Hematopoietic multipotent progenitor cell treated with erythropoietin and hydrocortisone succinate and interleukin-3 and kit ligand, for 8 days (in vitro differentiated cells): ENCODE measurements at places on chromosomes 7 and 10.

DNA sequence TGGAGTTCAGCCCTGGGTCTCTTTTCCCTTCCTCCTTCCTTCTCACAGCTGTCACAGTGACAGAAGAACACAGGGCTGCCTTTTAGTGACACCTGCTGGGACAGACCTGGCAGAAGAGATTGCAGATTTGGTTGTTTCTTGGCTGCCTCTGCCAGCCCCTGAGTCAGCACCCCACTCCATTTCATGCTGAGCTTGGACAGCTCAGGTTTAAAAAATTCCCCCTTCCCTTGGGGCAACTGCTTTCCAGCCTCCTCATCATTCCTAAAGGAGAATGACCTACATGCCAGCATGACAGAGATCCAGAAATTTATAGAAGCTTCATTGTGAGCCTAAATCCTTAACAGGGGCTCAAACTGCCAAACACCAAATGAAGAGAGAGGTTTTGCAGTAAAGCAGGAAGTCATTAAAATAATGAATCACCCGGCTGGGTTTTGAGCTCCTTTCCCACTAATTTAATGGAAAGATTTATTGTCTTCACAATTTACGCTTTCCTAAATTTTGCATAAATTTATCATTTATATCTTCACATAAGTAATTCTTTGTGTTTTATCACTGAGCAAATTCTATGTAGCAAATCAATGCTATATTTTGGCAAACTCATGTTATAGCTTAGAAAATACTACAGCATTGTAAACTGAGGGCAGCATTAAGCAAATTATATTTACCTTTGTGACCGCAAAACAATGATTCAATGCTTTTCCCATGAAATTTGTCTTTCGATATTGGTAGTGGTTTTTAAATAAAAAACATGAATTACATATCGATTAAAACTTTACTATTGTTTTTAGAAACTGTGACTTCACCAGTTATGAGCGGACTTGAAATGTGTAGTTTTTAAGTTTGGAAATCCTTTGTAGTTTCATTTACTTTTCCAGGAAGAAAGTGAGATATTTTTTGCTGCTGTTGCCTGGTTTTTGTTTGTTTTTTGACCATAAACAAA lies 399.5 kb upstream of the ANKRD30A start:
- DNase-seq: no peak

GRCh38 chr7:99465421-99465768 lies 572 bp downstream of the ATP5MF start:
- DNase-seq: peak; percentile 23

GRCh38 chr10:6778992-6779701 lies 199.1 kb upstream of the PRKCQ start:
- no peak for DNase-seq

DNA sequence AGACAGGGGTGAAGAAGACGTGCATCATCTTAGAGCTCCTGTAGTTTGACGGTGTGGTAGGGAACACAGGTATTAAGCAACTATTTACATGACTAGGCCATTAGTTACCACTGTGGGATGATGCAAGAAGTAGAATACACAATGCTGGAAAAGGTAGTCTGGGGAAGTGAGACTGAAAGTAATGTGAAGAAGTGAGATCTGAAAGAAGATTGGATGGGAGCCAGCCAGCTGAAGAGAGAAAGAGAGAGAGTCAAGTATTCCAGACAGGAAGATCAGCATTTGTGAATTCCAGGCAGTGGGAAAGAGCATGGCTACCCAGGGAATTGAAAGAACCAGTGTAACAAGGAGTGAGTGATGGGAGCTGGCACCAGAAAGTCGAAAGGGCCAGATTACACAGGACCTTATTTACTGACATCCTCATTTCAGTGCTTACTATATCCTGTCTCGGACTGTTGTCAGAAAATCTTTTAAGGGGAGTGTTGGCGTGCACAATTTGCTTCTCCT lies 4.0 kb upstream of the CFAP58 start:
- peak; percentile 39 for DNase-seq

GRCh38 chr7:155656891-155657290 lies 12.4 kb downstream of the RBM33 start:
- DNase-seq: no peak

- no peak for DNase-seq
Observed at GRCh38 chr7:4878336-4879335, 4.9 kb downstream of the RADIL start.
